H1 (cell line): ENCODE measurements at places on chromosomes 16 and 17. TPM values are rescaled to one million over a fixed set of nuclear protein-coding genes. Genes with fewer than 3 reads are reported as not detected.

- no peak for DNase-seq
Measured at GRCh38 chr16:50548909-50549560, 839 bp downstream of the NKD1 start.

- no peak for DNase-seq
Measured at GRCh38 chr17:45745601-45746494, 38.3 kb upstream of the CRHR1 start.

The SHBG gene
- total RNA-seq = 0.69 and 1.2 TPM in 2 replicates

The ZG16 gene
- not detected in 2 replicates for total RNA-seq

- DNase-seq = no peak
Measured at GRCh38 chr16:28879261-28879840, 1.1 kb downstream of the ATP2A1 start.

DNA sequence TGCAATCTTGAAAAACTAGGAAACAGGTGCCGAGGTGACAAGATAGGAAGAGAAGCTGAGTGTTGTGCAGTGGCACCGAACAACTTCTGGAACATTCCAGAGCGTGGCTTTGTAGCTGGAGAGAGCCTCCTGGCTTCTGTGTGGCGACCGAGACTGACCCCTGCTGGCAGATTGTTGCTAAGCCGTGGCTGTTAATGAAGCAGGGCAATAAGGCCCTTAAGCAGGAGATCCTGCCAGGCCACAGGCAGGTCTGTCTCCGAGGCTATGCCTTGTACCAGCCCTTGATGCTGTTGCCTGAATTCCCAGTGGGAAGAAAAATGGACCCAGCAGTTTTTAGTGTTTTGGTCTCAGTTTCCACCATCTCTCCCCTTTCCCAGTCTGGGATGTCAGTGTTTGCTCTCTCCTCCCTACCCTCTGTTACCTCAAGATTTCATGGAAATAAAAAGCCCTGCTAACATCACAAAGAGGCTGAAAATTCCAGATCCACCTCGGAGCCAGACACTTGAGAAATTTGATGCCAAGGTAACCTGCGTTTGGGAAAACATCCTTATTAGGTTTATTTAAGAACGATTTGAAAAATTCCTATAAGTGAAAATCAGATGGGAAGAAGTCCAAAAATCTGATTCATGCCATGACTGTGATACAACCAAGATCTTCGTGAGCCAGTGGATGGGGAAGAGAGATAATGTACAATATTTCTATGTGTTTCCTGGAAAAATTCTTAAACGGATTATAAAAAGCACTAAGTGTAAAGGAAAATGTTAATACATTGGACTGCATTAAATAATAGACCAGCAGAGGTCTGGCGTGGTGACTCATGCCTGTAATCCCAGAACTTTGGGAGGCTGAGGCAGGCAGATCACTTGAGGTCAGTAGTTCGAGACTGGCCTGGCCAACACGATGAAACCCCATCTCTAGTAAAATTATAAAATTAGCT lies 265.1 kb downstream of the PRKCA start:
- peak; percentile 75 for DNase-seq

- DNase-seq = no peak
Measured at GRCh38 chr16:69520800-69521602, 44.8 kb upstream of the NFAT5 start.

DNA sequence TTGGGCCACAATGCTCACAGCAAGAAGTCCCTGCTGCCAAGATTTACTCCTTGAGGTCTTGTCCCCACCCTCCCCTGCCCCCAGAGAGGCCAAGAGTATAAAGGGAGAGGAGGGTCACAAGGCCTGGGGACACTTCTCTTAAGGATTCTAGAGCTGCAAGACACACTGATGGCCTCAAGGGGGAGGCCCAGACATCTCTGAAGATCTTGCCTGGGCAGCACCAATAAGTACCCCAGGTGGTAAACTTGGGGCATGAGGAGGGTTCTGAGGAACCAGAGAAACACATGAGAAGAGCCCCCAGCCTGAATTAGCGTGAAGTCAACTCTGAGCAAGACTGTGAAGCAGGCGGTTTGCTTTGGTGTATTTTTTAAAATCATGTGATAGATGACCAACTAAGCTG lies 26.8 kb upstream of the MTMR4 start:
- no peak for DNase-seq

GRCh38 chr16:50621452-50621792 lies 59.7 kb downstream of the SNX20 start:
- no peak for DNase-seq

The DPEP3 gene
- total RNA-seq = 9.9 and 10.6 TPM in 2 replicates

DNA sequence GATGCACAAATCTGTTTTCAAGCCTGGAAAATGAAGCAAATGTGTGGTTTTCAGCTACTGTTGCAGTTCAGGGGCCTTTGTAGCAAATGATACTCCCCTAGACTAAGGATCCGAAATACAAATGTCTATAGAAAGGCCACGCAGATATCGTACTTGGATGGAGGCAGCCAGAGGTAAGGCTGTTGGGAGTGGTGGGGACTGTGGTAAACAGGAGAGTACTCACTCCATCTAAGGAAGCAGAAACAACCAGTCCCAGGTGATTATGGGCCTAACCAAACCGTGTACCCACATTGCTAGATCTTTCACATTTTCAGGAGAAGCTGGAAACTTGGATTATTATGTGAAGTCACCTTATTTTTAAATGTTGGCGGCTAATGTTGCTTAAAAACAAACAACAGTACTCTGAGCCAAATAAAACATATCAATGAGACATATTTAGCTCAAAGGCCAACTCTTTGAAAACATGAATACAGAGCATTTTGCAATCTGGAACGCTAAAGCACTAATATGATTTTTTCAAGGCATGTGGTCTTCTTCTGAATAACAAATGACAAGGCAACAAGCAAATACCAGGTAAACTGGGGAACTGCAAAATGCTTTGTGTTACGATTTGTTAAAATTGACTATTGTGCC lies 110.1 kb downstream of the YPEL2 start:
- no peak for DNase-seq

The FOXK2 gene
- 64.9 and 66.9 TPM in 2 replicates for total RNA-seq

DNA sequence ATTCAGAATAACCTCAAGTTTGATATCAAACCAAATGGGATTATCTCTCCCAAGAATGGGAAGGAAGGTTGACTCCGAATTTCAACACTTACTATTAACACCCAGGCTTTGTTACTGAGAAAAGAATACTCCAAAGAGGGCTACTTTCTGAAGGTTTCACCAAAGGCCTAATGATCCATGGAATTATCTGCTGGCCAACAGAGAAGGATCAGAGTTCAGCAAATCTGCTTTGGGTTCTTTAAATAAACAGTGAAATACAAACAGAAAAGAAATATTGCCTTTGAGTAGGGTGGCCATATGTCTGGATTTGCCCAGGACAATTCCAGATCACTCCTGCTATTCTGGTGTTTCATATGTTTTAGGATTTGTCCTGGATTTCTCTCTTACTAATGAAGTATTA lies 564.5 kb upstream of the PSMD7 start:
- DNase-seq = no peak

DNA sequence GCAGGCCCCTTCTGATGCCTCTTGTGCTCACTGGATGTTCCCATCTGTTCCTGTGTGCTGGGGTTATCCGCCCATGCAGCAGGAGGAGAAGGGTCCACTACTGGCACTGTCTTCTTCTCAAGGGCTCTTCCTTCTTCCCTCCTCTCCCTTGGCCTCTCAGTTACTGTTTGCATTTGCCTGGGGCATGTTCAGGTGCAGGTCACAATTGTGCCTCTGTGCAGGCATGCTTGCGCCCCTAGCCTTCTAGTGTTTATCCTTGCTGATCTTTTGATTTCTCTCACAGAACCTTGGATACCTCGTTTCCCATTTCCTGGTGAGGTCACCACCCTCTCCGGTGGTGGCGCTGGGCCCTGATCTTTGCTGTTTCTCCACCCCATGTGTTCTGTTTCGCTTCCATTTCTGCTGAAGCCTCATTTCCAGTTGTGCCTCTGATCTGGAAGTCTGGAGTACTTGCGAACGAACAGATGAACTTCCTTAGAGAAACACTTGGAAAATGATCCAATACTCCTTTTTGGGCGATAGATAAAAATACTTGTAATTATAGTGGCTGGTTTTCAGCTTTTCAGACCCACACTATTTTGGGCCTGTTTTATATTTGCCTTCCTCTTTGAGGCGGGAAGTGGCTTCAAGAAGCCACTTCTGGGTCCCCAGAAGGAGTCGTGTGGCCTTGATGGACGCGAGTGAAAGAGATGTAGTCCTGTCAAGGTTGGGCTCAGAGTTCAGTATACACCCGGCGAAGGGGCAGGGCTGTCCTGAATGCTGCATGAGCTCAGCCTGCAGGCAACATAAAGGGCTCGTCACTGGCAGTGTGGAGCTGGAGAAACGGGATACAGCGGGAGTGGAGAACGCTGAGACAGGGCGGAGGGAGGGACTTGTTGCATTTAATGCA lies 312.9 kb downstream of the SNX29 start:
- no peak for DNase-seq

DNA sequence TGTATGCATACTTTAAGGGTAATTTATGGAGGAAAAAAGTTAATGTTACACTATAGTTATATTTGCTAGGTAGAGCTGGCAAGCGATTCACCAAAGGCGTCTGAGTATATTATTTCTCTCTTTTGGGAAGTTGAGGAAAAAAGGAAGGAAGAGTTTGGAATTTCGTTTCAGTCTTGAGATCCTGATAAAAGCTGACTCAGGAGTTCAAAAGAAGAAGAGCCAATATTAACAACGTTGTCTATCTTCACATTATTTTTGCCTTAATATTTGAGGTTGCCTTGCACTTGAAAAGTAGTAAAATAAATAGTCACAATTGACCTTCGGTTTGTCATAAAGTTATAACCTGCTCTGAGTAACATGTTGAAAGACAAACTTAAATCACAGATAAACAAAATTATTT lies 888.6 kb downstream of the KCNJ2 start:
- DNase-seq = no peak

The KRT32 gene
- not detected in 2 replicates for total RNA-seq

- peak; percentile 66 for DNase-seq
Measured at GRCh38 chr17:59331929-59332748, 684 bp downstream of the YPEL2 start.

- no peak for DNase-seq
Measured at GRCh38 chr16:54425681-54426552, 139.3 kb upstream of the IRX3 start.

The SLC16A6 gene
- 0.08 and 0.22 TPM in 2 replicates for total RNA-seq

The TP53TG3C gene
- not detected in 2 replicates for total RNA-seq
